ENCODE measurements at places on chromosomes 2 and 18.
A peak's percentile ranks its signal among the peaks of the same experiment; 100 is the strongest.

DNA sequence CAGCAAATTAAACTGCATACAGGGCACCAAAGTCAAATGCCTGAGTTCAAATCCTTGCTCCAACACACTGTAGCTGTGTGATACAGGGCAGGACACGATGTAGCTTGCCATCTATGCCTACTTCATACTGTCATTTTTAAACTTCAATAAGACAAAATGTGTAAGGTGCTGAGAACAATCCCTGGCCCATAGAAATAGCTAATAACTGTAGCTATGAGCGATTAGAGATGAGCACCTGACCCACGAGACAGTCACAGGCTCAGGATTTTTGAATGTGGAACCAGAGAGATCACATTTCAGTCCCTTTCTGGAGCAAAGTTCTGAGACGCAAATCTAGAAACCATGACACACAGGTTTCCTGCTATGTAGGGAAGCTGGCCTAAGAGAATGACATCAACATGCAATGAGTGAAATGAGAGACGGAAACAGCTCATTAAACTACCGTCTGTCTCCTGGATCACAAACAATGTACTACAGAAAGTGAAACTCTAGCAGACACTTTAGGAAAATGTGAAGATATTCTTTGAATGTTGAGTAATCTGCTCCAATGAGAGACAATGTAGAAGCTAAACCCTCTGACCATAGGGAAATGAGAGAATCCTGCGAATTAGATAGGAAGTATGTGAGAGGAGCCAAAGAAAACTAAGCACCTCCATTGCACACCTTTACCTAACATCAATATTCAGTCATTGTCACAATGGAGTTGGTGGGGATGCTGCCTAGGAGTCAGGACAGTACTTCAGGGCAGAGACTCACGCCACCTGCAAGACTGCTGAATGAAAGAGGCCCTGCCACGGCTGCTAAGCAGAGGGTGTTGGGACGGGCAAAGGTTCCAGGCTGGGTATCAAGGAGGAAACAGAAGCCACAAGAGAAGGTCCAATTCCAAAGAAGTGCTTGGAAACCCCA, 25.5 kb downstream of the B4GALT6 start:
- no peak for DNase-seq

GRCh38 chr2:202072226-202072625, 829 bp upstream of the KIAA2012 start:
- DNase-seq: peak; percentile 40

DNA sequence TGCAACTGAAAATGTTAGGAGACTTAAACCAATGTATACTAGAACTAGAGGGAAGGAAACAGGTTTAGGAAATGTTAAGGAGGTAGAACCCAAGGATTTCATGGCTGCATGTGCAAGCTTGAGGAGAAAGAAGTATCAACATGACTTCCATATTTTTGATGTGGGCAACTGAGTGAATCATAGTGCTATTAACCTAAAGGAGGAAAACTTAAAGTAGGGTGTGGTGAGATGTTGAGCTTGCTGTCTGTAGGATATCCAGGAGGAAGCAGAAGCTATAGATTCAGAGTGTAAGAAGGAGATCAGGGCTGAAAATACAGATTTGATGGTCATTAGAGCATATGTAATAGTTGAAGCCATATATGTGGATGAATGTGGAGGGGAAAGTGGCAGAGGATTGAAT, 31.5 kb downstream of the NDC80 start:
- no peak for DNase-seq

DNA sequence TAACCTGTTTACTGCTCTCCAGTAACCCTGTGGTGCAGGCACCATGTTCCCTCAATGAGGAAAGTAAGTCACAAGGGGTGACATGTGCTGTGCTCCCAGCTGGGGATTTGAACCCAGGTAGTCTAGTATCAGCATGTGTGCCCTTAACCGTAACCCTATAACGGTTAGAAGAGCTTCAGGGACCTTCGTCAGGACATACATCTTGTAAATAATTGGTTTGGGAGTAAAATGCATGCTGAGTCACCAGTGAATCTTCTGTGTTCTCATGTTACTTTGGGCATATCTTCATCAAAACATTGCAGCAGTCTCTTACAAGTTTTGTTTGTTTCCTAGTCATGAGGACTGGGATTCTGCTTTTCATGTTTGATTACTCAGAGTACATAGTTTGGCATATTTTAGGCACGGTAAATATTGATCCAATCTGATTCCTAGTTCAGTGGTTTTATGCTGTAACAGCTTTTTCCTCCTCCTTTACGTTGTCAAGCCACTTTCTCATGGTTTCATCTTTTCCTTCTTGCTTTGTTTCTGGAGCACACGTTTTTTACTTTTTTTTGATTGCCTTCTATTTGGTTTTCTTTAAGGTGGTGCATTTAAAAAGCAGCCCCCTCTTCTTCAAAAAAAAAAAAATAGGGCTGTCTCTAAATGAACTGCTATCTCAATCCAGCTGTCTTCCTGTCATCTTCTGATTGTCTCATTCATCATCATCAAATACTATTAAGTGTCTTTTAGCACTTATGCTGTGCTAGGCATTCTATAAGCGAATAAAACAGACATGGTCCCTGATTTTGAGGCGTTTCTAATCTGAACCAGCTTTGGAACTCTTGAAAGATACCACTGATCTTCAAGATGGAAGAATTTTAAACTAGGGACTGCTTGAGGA, 50.4 kb downstream of the CLIP4 start:
- DNase-seq: no peak

DNA sequence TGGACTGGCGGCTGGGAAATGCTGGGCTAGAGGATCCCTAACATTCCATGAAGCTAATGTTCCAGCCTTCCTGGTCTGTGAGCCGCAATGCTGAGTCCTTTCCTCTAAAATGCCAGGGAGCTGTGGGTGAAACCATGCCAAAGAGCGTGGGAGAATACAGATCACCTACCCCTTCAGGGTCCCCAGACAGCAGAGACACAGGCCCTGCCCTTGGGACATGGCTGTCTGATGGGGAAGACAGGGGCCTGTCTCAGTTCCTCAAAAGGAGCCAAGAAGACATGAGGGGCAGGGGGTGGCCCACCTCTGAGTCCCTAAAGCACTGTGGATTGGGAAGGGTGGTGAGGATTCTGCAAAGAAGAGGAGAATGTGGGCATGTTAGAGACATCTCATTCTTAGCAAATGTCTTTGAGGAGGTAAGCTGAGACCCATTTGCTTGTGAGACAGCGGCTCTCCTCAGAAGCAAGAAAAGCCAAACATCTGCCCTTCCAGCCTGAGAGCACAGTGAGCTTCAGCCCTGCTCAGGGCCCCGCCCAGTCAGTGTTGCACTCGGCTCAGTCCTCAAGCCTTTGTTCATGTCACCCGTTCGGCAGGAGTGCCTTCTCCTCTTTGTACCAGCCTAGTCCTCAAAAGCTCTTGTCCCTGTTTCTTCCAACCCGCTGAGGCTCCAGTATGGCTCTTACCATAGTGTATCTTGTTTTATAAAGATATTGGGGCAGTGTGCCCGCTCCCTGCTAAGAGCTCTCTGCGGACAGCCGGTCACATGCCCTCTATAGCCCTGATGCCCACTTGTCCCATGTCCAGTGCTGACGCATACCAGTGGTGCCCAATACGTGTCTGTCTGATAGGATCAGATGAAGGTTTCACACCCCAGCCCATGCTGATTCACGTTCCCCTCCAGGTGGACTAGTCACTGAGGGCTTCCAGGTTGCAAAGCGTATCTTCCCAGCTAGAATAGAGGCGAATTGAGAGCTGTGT, 286.2 kb downstream of the CYP26B1 start:
- DNase-seq: no peak

DNA sequence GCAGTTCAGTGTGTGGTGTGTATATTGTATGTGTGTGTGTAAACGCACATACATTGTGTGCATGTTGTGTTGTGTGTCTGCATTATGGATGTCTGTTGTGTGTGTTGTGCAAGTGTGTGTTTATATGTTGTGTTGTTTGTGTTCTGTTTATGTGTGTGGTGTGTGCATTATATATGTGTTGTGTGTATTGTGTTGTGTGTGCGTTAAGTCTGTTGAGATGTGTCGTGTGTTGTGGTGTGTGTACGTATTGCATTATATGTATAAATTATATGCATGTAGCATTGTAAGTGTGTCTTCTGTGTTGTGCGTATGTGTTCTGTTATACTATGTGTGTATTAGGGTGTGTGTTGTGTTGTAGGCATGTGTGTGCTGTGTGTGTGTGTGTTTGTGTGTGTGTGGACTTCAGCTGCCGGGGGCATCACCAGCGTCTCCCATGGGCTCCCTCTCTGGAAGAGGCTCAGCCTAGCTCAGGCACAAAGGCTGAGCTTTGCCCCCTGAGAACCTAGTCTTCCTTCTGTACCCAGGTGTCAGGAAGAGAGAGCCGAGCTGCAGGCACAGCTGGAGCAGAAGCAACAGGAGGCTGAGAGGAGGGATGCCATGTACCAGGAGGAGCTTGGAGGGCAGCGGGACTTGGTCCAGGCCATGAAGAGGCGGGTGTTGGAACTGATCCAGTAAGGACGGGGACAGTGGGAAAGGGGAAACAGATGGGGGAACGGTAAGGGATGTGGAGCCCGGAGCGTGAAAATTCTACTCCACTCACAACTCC, 13.7 kb downstream of the RUFY4 start:
- no peak for DNase-seq

All from SK-MEL-5 (cell line).